COLO829 (cell line): ENCODE measurements at places on chromosomes 5 and 9.

- DNase-seq = no peak
Measured at GRCh38 chr9:1442105-1442504, 391.9 kb downstream of the DMRT2 start.

DNA sequence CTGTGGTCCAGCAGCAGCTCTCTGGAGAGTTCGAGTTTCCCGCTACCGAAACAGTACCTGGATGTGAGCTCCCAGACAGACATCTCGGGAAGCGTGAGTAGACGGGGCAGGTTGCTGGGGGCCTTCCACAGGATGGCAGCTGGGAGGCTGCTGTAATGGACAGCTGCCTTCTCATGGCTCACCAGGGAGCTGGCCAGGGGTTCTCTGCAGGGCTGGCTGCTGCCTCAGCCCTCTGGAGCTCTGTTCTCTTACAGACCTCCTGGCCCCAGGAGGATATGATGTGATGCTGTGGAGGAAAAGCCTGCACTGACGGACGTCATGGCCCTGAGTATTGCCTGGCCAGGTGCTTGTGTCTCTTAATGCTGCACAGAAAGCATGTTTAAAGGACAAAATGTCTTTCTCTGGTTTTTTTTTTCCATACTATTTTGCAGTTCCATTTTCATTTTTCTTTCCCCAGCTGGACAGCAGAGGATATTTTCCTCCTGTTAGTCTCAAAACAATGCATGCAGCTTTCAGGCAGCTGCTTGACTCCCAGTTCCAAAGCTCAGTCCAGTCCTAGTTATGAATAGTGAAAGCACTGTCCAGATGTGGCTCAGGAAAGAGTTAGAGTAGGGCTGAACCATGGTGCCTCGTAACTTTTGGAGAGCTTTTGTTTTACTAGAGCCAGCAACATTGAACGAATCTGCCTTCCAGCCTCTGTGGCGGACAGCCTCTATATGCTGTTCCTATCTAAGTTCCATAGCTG lies 77.5 kb upstream of the RARS1 start:
- DNase-seq = peak; percentile 13

GRCh38 chr5:149654231-149654630 lies 72.9 kb downstream of the ARHGEF37 start:
- no peak for DNase-seq

DNA sequence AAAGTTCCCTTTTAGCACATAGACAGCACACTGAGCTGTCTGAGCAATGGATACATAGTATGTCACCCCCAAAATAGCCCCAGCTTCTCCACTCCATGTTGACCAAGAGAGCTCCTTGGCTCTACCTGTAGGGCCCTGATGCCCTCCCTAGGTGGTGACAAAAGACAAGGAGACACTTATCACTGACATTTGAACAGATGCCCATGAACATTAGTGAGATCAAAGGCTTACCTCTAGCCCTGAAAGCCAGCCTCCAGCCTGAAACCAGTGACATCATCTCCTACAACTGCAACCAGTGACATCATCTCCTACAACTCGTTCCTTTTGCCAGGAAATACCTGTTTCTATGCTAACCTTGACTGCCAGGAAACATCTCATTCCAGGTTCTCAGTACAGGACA lies 122.7 kb downstream of the FSTL4 start:
- DNase-seq = no peak

GRCh38 chr9:35736201-35736633 lies 3.8 kb downstream of the CREB3 start:
- DNase-seq = peak; percentile 80

- no peak for DNase-seq
Measured at GRCh38 chr5:166062719-166063118, 2228.7 kb upstream of the WWC1 start.

DNA sequence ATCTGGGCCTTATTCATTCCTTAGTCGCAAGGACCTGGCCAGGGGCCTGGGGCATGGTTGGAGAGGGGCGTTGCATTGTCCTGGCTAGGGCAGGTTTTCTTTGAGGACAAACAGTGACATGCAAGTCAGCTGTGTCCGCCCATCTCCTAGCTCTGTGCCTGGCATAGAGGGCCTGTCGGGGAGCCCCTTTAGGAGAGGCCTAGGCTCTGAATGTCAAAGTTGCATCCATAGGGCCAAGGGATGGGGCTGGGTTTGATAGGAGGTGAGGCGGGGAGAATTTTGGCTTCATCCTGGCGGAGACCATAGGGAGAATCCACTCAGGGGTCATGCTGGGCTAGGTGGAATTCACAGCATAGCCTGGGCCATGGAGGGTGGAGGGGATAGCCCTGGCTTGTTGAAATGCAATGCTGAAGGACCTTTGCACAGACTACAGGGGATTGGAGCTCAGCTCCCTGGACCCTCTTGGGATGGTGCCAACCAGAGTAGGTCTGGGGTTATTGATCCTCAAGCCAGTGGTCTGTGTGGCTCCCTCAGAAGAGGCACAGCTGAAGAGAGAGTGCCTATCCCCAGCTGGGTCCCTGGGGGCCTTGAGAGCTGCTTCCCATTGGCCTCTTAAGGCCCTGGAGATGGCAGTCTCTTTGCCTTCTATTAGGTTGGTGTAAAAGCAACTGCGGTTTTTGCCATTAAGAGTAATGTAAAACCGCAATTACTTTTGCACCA lies 104.0 kb downstream of the RGS3 start:
- DNase-seq = no peak

DNA sequence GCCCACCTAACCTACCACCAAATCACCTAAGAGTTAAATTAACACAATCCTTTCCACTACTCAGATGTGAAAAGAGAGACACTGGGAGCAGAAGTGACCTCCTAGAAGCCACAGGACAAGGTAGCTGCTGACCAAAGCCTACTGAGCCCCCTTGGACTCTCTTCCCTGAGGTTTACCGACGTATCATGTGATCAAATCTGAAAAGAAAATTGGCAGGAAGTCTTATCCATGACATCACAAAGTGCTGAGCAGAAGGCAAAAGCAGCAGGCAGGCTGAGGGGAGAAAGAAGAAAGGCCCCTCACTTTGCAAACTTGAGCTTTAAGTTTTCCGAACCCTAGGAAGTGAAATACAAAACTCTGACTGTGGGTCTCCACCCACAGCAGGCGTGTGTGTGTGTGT lies 11.1 kb downstream of the PRELID2 start:
- no peak for DNase-seq

DNA sequence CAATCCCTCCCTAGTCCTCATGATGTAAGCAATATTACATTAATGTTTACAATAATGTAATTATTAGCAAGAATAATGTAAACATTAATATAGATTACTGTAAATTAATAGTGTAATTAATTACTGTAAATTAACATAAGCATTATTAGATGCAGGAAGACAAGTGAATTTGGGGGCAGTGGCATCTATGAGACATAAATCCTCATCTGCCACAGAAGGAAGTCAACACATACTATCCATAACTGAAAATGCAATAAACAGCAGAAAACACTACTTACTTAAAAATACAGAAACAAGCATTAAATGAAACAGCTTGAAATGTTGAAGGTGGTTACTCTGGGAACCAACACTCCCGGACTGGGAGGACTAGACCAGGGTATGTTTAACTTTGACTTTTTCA lies 685 bp upstream of the NIPSNAP3A start:
- no peak for DNase-seq

DNA sequence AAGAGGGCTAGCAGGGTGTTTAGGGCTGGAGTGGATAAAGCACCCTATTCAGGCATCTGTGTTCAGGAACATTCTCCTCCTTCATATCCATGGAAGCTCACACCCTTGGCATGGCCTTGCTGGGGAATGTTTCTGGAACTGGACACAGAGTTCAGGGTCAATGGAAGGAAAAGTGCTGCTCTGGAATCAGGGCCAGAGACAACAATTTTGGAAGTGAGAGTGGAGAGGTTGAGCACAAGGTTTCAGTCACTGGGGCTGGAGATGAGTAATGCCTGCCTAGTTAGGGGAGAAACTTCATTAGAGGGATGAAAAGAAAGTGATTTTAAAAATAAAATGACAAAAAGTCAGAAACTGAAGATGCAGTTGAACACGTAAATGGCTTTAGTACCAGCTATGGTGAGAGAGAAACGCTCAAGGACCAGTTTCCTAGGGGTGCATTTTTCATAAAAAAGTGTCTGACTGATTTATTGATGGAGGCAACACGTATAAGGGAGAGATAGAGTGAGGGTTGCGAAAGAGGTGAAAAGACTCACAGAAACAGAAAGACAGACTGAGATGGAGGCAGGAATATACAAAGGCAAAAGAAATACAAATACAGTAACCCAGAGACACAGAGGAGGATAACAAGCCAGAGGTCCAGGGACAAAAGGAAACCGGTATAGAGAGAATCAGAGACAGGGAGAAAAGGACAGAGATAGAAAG lies 8.0 kb upstream of the TNFSF15 start:
- no peak for DNase-seq

- no peak for DNase-seq
Measured at GRCh38 chr5:33612386-33612785, 171.6 kb downstream of the TARS1 start.

DNA sequence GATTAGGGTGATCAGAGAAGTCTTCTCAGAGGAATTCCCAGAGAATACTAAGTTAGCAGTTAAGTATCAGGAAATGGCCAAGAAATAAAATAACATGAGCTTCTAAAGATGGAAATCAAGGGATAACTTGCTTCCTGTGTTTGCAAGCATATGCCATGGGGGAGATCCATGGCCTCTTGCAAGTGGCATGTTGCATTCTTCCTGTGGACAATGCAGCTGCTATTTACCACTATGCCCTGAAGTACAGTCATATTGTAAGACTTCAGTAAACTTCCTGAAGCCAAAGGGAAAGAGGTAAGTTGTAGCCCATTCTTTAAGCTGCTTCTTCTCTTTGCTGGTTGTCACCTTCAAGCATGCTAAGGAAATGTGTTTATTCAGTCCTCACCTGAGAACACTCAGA lies 154.7 kb upstream of the RUSC2 start:
- DNase-seq = no peak

- no peak for DNase-seq
Measured at GRCh38 chr5:169811023-169811422, 169.3 kb downstream of the INSYN2B start.

DNA sequence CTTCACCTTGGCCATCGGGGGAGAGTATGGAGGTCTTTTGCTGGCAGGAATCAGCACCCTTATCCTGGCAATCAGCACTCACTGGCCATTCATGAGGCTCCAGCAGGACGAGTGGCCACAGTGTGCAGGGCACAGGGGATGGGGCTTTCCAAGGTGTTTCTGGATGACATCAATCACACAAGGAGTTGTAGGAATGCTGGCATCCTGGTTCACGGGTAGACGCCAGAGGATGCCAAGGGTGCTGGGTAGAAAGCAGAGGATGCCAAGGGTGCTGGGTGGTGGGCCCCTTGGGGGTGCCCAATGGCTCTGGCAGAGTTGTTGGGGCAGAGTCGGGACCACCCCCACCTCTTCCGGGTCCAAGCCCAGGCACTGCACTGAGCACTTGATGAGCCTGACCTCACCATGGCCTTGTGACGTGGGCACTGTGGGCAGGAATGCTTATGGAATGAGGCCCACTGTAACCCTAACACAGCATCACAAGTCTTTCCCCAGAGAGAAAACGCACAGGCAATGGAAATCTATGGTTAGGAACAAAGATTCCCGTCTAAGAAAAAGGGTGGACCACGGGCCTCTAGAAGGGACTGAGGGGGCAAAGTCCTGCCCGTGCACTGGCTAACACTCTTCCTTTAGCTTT lies 29.1 kb downstream of the CEL start:
- DNase-seq = no peak

DNA sequence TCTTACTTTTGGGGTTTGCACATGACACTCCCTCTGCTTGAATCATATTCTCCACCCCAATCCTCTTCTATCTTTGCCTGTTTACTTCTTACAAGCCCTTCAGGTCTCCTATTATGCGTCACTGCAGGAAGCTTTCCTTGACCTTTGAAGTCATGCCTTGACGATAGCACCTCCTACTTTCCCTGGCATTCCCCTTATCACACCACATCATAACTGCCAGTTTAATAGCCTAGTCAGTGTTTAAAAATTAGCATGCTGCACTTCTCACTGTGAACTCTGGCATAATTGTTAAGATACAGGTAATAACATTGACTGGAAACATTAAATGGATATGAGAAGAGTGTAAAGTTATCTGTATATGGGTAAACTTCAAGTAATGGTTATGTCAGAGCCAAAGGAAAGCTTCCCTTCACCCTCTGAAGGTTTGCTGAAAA lies 37.1 kb upstream of the CEP120 start:
- no peak for DNase-seq

DNA sequence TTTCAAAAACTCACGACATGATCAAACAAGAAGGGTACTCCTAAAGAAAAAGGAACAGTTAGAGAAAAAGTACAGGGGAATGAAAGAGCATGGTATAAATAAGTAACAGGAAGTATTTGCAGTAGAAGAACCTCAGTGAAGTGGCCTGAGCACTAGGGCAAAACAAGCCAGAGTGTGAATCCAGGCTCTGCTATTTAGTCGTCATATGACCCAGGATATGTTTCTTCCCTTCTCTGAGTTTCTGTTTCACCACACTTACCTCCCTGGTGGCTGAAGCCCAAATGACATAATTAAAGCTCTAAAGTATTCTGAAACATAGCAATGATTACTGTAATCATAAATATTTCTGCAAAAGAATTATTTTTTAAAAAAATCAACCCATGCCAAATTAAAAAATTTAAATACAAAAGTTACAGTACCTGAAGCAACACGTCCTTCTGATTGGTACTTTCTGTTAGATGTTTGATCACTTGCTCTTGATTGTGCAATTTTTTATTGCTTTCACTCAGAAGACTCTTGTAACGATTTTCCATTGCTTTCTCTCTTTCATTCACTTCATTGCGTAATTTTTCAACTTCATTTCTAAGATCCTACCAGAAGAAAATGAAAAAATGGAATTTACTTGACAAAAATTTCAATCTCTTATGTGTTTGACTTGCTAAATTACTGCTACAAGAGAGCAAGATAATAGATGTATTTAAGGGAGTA lies 88.9 kb downstream of the CDK5RAP2 start:
- no peak for DNase-seq

GRCh38 chr9:1128046-1128445 lies 77.9 kb downstream of the DMRT2 start:
- no peak for DNase-seq

- no peak for DNase-seq
Measured at GRCh38 chr5:39140558-39141168, 66.5 kb upstream of the RICTOR start.

GRCh38 chr5:135222771-135223170 lies 176.3 kb downstream of the MACROH2A1 start:
- no peak for DNase-seq

GRCh38 chr9:88183798-88184495 lies 45.7 kb upstream of the SPATA31C2 start:
- no peak for DNase-seq

- no peak for DNase-seq
Measured at GRCh38 chr9:128901822-128902221, 19.0 kb upstream of the PHYHD1 start.

- DNase-seq = no peak
Measured at GRCh38 chr9:94801234-94801633, 74.7 kb downstream of the AOPEP start.

- DNase-seq = peak; percentile 26
Measured at GRCh38 chr5:9361835-9362234, 184.0 kb downstream of the SEMA5A start.

DNA sequence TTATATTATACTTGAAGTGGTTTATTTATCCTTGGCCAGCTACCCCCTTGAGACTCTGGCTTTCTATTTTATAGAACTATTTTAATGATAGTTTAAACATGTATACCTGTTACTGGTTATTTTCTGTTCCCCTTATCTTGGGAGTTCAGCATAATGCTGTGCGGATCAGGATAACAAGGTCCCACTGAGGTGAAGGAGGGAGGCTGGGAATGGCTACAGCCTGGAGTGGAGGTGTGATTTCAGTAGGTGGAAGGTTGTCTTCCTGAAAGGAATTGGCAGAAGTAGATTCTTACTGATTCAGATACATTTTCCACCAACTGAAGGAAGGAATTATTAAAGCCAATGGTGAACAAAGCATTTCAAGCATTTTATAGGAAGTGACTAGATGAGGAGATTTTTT lies 38.9 kb downstream of the PAM start:
- DNase-seq = no peak
